Left lobe of liver (tissue), 2 donors: ENCODE measurements at places on chromosomes 2 and 18. TPM values are rescaled to one million over a fixed set of nuclear protein-coding genes. Genes with fewer than 3 reads are reported as not detected.

GRCh38 chr2:20599861-20600461 is 50.9 kb downstream of the HS1BP3 start:
- peak; percentile 48 for DNase-seq

GRCh38 chr18:77000527-77000926 is 132.1 kb downstream of the MBP start:
- peak; percentile 55 for DNase-seq

- DNase-seq, result no peak
These were observed 226.3 kb upstream of the SMAD7 start for GRCh38 chr18:49177071-49177470.

DNA sequence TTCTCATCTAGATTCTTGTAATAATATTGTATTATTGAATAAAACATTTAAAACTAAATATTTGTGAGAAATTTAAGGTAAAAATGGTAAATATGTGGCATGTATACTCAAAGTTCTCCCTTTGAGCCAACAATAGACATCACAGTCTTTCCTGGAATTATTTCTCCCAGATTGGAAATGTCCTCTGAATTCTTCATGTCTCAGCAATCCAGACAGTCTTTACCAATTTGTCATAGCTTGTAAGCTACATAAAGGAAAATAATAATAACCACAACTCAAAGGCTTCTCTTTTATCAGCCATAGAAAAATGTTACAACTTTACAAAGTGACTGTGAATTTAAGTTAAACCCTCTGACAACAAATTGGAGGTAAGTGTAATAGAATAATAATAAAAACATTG is 784.9 kb downstream of the EPHA4 start:
- DNase-seq, result no peak

DNA sequence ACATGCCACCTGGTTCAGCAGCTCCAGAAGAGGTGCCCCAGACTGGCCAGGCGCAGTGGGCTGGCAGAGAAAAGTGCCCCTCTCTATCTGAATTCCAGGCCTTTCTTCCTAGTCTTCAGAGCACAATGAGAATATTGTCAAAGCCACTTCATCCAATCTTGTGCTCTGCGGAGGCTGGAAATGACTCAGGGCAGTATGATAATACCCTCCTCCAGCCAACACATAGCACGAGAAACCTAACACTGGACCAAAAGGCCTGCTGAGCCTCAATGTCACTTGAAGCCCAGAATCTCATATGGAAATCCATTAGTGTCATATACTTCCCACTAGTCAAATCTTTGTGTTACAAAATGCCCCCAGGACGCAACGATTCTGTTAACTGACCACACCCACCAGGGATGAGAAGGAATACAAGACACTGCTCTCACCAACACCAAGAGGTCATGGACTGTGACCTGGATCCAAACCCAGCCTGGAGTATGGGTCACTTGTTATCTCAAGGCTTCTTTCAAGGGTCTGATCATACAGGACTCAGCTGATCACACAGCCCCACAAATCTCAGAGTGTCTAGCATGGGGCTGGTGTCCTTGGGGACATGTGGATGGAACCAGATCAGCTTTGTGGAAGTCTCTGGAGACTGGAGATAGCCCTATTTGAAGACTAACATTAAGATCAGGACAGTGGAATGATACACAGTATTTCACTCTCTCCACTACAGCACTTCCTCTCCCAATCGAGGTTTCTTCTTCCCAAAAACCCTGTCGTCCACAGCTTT is 10.1 kb downstream of the KIF3C start:
- DNase-seq, result no peak

COL3A1 gene
- total RNA-seq, result 21.6 TPM

NT5C1B gene
- total RNA-seq, result not detected

DSC3 gene
- total RNA-seq, result 0.03 TPM

ASB18 gene
- total RNA-seq, result not detected

DAPL1 gene
- not detected for total RNA-seq

OR6B3 gene
- not detected for total RNA-seq
